Activated T-cell treated with anti-CD3 and anti-CD28 coated beads for 48 hours (primary cell): ENCODE measurements at places on chromosomes 1 and 21.
A peak's percentile ranks its signal among the peaks of the same experiment; 100 is the strongest.

- no peak for DNase-seq
Measured at GRCh38 chr1:175443332-175443731, 250.8 kb upstream of the KIAA0040 start.

- no peak for DNase-seq
Measured at GRCh38 chr1:181655756-181656155, 172.4 kb downstream of the CACNA1E start.

- DNase-seq: no peak
Measured at GRCh38 chr1:43376723-43377235, 9.0 kb upstream of the ELOVL1 start.

- DNase-seq: no peak
Measured at GRCh38 chr21:45114072-45114471, 39.7 kb downstream of the ADARB1 start.

DNA sequence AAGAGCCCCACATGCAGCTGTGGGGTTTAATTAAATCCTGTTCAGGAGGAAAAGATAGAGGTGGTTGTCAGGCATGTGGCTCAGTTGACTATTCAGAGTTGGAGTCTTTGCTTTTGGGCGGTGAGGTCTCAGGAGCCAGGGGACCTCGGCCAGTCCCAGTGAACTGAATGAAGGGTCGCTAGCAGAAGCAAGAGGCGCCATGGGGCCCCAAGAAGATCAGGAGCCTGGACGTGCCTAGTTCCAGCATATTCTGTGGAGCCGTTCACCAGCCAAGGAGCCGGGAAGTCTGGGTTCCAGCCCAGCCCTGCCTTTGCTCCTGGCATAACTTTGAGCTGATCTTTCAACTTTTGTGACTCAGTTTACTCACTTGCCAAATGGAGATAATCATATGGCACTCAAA is 217.7 kb upstream of the IRF2BP2 start:
- no peak for DNase-seq

DNA sequence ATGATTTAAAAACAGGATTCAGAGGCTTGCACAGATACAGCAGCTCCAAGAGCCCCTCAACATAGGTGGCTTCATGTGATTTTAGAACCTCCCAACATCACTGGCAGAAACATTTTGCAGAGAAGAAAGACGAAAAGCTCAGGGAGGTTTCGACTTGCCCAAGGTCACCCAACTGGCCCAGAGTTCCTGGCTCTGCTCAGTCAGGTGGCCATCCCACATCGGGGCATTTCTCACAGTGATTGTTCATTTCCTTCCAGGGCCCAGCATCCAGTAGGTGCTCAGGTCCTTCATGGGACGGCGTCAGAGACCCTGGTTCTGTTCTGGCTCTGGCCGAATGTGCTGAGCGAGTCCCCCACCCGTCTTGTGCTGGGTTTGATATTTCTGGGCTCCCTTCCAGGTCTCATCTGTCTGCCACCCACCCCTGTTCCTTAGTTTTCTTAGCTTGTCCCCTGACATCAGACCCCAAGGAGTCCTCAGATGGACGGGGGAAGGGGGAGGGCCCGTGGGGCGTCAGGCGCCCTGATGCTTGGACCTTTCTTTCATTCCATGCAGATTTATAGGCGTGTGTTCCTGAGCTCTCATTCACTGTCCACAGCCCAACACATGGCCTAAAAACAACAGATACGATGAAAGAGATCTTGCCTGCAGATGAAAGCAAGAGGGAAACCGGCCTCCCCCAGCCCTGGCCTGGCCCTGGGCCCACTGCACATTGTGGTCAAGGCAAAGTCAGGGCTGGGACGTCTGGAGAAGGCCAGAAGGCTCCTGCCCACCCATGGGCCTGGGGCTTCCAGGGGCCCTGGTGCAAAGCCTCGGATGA is 123.1 kb upstream of the ZBTB40 start:
- no peak for DNase-seq

- no peak for DNase-seq
Measured at GRCh38 chr1:107706182-107706581, 258.8 kb downstream of the VAV3 start.

DNA sequence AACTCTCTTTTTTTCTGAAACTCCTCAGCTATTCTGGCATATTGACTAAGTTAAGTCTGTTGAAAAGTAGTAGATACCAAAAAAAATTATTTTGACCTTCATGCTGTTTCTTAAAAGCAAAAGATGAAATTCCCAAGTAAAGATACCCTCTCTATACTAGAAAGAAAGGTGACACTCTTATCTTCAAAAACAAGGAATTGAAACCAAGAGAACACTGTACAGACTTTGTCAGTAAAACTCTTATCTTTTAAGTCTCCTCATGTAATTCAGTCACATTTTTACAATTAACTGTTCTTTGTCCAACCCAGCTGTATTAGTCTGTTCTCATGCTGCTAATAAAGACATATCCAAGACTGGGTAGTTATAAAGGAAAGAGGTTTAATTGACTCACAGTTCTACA is 496.2 kb downstream of the LTN1 start:
- no peak for DNase-seq

DNA sequence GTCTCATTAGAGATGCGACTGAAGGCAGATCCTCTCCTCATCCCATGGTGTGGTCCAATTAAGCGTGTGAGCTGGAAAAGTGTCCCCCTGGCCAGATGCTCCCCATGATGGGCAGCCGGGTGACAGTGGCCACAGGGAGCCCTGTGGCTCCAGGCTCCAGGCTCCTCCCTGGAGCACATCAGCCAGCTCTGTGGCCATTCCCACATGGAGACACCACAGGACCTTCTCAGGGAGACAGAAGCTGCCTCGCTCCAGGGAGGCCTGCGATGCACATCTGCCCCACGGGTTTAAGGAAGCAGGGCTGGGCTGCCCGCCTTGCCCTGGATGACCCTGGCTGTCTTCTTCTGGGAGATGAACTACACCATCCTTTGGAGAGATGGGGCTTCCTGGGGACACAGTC is 99.9 kb upstream of the TLR5 start:
- DNase-seq: no peak

GRCh38 chr1:6502000-6502891 is 10.8 kb upstream of the PLEKHG5 start:
- DNase-seq: no peak

- DNase-seq: no peak
Measured at GRCh38 chr1:115475901-115476300, 137.9 kb upstream of the NGF start.

GRCh38 chr1:46605232-46605631 is 1.2 kb upstream of the MKNK1 start:
- no peak for DNase-seq

GRCh38 chr1:32736812-32737791 is 34.5 kb upstream of the SYNC start:
- DNase-seq: no peak

GRCh38 chr1:52602856-52603600 is 857 bp downstream of the GPX7 start:
- DNase-seq: peak; percentile 10

DNA sequence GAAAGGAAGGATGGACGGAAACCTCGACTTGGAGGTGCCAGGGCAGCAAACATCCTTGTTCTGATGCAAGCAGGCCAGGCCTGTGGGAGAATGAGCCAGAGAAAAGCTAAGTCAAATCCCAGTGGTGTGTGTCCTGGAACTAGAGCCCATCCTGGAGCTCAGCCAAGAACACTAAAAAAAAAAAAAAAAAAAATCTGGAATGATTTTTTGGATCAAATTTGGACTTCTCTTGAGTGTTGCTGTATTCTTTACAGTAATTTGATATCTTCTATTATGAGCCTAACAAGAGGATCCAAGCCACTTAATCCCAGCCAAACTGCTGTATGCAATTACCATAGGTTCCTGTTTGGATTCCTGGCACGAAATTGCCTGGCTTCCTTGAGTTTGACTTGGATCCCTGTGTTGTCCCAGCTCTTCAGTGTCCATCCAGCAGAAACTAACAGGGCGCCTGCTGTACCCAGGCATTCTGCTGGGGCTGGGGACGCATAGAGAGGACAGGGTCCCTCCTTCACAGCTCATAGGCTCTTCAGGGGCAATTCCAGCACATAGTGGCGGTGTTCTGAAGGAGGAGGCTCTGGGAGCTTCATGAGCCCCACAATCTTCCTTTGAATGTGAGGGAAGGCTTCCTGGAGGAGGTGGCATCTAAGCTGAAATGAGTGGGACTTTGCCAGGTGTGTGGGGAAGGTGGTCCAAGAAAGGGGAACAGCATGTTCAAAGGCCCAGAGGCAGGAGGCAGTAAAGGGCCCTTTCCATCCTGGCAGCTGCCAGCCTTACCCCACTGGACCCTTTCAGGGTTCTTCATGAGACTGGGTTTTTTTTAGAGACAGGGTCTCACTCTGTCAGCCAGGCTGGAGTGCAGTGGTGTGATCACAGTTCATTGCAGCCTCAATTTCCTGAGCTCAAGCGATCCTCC is 24.7 kb downstream of the EPHX1 start:
- DNase-seq: no peak

DNA sequence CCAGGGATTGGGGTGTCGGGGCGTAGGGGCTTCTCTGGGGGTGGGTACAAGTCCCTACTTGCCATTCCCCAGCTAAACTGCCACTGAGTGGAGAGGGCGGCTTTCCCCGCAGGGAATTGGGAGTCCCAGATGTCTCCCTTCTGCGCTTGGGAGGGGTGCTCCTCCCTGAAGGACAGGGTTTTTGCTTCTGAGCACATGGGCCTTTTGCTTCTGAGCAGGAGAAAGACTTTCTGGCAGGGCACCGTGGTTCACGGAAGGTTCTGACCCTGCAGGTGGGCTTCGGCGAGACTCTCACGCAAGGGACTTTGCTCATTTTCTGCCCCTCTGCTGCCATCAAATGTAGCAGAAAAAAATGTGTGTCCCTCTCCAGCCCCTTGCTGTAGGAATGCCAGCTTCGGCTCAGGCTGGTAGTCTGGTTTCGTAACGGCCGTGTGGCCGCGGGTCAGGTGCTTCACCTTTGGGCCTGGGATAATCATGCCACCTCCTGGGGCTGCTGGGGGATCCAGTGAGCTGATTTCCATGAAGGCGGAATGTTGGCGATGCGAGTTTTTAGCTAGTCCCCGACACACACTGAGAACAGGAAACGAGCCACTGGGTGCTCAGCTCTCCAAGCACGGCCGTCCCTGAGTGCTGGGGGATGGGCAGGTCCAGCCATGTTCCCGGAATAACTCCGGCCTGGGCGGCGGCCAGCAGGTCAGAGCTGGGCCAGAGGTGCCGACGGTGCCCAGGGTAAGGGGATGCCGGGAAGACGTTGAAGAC is 364.0 kb downstream of the CAMTA1 start:
- no peak for DNase-seq

GRCh38 chr1:221743416-221744208 is 1.7 kb upstream of the DUSP10 start:
- no peak for DNase-seq

DNA sequence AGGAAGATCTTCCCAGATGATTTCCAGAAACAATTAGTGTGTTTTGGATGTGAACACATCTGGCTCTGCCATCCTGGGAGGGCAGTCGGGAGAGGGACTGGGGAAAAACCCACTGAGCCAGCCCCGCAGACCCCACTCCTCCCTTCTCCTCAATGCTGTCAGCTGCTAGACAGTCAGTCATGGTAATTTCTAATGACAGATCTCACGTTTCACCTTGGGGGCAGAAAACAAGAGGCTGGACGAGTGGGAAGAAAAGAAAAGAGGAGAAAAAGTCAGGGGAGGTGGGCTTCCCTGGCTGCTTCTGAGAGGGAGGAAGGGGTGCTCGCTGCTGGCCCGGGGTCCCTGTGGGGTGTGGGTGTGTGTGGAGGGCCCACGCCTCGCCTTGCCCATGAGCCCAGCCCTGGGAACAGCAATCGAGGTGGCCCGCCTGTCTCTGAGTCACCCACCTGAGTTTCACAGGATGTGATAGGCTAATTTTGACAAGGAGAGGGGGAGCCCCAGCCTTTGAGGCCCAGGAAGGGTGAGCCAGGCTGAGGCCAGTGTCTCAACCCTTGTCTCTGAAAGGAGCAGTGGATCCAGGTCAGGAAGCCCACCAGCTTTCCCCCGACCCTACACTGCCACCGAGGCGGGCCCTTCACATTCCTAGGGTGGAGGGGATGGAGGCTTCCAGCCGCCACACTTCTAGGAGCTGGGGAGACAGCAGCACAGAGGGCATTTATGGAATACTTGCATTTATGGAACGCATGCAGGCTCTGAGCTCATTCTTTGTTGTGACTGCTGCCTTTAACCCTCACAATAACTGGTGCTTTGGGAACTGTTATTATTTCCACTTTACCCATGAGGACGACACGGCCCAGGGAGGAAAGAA is 49.1 kb upstream of the IFNLR1 start:
- peak; percentile 46 for DNase-seq

DNA sequence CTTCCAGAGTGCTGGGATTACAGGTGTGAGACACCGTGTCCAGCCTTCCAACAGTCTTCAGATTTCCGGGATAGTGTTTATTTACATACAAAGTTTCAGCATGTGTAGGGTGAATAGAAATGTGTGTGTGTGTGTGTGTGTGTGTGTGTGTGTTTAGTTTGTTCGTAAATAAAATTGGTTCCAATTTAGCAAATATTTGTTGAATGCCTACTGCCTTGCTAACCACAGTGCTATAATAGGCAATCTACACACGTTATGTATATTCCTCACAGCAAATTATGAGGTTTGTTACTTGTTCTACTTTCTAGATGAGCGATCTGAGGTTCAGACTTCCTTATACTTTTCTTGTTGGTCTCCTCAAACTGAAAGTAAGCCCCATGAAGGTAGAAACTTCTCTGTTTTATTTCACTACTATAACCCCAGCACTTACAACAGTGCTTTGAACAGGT is 32.8 kb upstream of the EPS15 start:
- no peak for DNase-seq

- no peak for DNase-seq
Measured at GRCh38 chr1:79322511-79323027, 316.0 kb upstream of the ADGRL4 start.

GRCh38 chr1:113453771-113454083 is 63.4 kb downstream of the MAGI3 start:
- no peak for DNase-seq

- no peak for DNase-seq
Measured at GRCh38 chr21:45384656-45385548, 20.1 kb upstream of the COL18A1 start.

DNA sequence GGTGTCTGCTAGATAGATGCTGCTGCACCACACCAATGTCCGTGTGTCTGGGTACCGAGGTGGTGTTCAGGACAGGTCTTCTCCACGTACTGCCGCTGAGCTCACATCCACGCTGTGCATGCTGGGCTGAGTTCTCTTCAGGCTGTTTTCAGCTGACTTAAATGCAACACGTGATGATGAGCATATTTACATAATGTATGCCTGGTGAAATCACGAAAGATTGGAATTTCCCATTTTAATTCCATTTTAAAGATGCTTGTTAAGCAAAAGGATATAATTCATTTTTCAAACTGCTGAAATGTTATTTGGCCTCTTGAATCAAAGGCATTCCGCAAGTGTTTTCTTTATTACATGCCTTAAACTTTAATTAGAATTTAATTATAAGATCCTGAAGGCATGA is 107.9 kb downstream of the FGGY start:
- DNase-seq: no peak

- DNase-seq: no peak
Measured at GRCh38 chr1:5907966-5908365, 84.3 kb downstream of the NPHP4 start.
